ENCODE measurements at places on chromosomes 6 and 20. TPM values are rescaled to one million over a fixed set of nuclear protein-coding genes. Genes with fewer than 3 reads are reported as not detected.

DNA sequence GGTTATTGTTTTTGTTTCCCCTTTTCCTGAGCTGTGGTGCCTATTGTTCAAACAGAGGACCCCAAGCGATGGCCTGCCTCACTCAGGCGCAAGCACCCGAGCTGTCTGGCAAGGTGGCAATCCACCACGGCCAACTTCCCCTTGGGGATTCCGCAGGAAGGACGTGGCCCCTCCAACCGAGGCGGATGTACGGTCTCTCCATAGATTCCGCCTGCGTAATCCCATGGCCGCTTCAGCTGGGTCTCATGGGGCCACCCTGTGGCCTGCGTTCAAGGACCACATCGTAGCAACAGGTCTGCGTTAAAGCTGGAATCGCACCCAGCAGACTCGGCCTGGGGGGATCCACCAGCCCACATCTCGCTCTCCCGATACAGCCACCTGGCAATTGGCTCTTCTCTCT is 79.9 kb downstream of the CEBPB start:
- no peak for DNase-seq

RIPOR3 gene
- polyA plus RNA-seq, result 1.3 TPM

- no peak for DNase-seq
Measured at GRCh38 chr6:163412801-163413344, 1.6 kb upstream of the QKI start.

- DNase-seq, result no peak
Measured at GRCh38 chr20:16203096-16203495, 370.2 kb downstream of the KIF16B start.

DNA sequence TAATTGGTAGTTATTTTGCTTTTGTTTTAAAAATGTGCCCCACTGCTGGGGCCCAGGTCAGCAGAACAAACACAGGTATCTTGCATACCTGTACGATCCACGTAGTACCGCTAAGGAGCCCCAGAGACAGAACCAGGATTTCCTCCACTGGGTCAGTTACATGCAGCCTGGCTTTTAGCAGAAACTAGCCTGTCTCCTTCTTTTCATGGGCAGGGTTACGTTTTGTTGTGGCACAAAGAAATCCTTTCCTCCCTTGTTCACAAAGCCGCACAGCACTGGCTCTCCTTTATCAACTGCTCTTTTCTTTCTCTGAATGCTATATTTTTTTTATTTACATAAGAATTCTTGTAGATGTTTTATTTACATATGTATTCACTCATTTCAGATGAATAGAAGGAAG is 190.3 kb upstream of the POU3F2 start:
- DNase-seq, result no peak

MAS1 gene
- not detected for polyA plus RNA-seq

DNA sequence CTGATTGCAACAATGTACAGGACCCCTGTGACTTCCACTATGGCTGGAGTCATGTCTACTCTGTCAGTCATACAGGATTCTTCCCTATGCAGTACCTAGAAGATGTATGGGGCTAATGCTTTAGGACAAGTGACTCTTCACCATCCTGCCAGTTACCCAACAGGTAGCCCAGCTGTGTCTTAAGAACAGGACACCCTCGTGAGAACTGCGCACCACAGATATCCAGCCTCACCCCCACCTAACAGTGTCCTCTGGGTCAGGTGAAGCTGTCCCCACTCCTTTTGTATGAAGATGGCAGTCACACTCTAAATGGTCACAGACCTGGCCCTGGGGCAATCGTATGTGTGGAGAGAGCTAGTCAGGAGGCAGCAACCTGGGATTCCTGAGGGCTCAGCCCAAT is 191.6 kb downstream of the C6orf118 start:
- no peak for DNase-seq

DNA sequence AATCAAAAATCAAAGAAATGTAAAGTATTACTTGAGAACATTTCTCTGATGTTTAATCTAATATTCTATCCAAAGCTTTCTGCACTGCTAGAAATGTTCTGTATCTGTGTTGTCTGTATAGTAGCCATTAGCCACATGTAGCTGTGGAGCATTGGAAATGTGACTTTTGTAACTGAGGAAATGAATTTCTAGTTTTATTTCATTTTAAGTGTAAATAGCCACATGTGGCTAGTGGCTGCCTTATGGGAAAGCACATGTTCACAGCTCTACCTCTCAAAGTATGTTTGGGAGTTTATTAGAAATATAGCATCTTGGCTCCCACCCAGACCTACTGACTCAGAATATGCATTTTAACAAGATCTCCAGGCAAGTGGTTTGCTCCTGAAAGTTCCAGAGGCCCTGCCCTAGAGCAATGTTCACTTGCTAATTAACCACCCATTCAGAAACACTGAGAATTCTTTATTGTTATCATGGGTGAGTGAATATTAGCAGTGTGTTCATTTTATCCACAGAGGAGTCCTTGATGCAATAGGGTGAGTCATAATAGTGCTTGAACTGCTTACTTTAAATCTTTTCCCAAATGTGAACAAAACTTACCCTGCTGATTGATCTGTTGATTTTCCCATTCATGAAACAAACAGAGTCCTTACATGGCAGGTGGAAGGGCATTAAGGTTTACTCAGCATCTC is 282.7 kb downstream of the PLCB1 start:
- no peak for DNase-seq

- no peak for DNase-seq
Measured at GRCh38 chr6:169885131-169885530, 133.7 kb downstream of the ERMARD start.

DNA sequence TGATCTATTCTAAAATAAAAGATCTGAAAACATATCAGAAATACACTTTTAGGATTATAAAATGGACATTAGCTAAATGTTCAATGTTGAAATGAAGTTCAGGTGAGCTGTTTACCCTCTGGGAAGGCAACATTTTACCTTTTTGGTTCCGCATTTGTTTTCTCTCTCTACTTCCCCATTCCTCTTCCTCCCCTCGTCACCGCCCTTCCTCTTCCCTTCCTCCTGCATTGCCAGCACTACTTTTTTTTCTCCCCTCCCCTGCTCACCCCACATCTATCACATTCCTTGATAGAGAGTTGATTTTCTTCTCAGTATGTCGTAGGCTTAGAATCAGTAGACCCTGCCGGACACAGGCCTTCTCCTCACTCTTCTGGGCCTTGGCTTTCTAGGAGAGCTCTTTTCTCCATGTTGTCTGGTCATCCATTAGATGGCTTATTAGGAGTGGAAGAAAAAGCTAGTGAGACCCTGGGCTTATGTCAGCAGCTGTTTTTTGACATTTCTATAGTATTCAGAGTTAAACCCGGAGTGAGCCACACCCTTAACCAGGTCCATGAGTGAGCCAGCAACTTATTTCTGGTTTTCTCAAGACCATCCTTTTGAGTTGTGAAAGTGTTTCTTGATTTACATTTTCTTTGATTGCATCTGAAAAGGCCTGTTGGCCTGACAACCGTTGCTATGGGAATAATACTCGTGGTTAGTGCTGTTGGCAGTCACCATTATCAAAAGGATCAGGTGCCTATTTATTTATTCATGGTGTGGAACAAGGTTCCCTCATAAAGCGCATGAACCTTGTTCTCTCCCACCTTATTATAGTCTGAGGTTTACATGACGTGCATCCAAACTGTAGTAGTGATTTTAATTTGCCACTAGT is 90.9 kb downstream of the DTD1 start:
- DNase-seq, result no peak

DACT2 gene
- polyA plus RNA-seq, result not detected

ARG1 gene
- not detected for polyA plus RNA-seq

DNA sequence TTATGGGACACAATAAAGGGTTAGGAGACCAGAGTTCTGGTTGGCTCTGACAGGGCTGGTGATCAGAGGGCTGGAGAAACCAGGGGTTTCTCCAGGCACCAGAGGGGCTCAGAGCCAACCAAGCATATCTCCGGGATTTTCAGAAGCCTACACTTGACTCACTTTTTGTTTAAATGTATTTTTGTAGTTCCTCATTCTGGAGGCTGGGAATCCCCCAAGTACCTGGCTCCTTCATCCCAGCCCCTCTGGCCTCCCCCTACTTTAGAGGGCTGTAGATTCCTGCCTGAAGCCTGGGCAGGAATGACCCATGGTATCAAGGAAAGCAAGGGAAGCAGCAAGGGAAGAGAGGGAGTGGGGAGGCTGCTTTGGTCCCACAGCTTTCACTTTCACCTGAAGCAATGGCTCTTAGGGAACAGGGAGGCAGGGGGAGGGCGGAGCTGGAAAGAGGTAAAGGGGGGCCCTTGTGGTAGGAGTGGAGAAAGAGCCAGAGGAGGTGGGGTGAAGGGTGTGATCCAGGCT is 973 bp downstream of the CD40 start:
- DNase-seq, result no peak

- DNase-seq, result no peak
Measured at GRCh38 chr6:3194535-3195419, 32.7 kb downstream of the TUBB2B start.

- no peak for DNase-seq
Measured at GRCh38 chr6:118511930-118512715, 36.0 kb upstream of the PLN start.

GRCh38 chr6:111721753-111722154 is 116.1 kb upstream of the TRAF3IP2 start:
- peak; percentile 25 for DNase-seq

CTAGE9 gene
- not detected for polyA plus RNA-seq

DNA sequence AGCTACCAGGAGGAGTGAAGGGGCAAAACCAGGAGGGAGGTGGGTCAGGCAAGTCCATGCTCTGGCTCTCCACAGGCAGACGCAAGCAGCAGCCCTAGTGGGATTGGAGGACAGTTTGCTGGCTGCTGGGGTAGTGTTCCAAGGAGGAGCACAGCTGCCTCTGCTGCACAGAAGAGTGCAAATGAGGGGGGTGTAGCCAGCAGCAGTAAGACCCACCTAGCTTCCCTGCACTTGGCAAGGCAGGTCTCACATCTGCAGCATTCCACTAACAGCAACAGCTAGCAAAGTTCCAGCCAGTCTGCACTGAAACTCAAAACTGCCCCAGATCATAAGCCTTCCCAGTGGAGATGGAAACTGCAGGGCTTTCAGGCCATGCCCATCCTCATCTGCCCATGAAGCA is 405.0 kb downstream of the UTRN start:
- no peak for DNase-seq

DNA sequence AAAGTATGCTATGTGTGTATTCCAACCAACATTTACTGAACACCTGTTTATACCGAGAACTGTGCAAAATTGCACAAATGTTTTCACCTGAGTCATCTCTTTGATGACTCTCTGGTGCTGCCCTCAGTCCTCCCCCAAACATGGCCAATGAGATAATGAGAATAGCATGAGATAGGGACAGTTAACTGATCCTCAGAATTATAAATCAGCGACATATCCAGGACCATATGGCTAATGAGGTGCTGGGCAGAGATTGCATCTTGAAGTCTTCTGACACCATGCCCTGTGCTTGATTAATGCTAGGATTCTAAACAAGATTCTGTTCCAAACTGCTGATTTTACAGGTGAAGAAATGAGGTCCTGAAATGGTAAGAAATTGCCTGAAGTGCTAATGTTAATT is 13.0 kb downstream of the CLVS2 start:
- no peak for DNase-seq

- DNase-seq, result no peak
Measured at GRCh38 chr6:129635396-129636130, 74.4 kb downstream of the ARHGAP18 start.

EPHA7 gene
- polyA plus RNA-seq, result not detected

DNA sequence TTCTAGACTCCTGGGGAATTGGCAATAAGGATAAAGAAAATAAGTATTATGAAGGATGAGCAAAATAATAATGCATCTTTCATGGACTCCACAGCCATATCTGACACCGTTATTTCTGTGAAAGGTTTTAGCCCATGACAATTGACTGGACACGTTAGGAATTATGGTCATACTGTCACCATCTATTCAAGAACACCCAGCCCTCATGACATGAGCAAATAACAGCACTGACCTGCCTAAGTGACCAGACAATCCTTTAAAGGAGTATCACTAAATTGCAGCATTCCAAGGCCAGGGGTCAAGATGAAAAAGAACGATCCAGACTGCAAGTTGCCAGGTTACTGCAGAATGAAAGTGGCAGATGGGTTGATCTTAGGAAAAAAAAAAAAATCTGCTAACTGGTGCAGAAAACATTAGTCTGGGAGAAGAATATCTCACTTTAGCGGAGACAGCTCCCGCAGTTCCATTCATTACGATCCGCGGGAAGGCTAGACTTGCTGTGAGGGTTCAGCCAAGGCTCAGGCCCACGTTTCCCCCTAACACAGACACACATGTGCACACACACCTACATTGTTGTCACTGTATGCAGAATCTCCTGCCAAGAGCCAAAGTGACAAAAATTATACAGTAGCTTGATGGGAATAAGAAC is 237.7 kb upstream of the AGPAT4 start:
- no peak for DNase-seq

- DNase-seq, result no peak
Measured at GRCh38 chr20:6612606-6612923, 154.9 kb upstream of the BMP2 start.

- DNase-seq, result no peak
Measured at GRCh38 chr6:6131492-6132109, 124.9 kb upstream of the NRN1 start.

GRCh38 chr20:34515484-34516246 is 557 bp upstream of the DYNLRB1 start:
- peak; percentile 79 for DNase-seq

GNAS-AS1 gene
- not detected for polyA plus RNA-seq

THBD gene
- not detected for polyA plus RNA-seq

GRCh38 chr6:123808556-123808955 is 4.9 kb downstream of the NKAIN2 start:
- no peak for DNase-seq

GRCh38 chr6:139764498-139764986 is 390.1 kb upstream of the CITED2 start:
- DNase-seq, result no peak

DNA sequence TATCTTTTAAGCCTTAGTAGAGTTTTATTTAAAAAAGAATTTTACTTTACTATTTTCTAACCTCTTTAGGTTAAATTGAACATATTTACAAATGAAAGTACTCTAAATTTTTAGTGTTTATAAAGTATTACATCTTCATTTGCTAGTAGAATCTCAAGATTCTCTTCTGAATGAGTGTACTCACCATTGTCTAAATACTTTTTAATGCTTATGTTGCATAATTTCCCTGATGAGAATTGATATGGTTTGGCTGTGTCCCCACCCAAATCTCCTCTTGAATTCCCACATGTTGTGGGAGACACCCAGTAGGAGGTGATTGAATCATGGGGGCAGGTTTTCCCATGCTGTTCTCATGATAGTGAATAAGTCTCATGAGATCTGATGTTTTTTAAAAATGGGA is 53.6 kb downstream of the VIP start:
- DNase-seq, result no peak

TNNC2 gene
- polyA plus RNA-seq, result not detected

- DNase-seq, result no peak
Measured at GRCh38 chr20:7866285-7866684, 74.0 kb downstream of the HAO1 start.

DNA sequence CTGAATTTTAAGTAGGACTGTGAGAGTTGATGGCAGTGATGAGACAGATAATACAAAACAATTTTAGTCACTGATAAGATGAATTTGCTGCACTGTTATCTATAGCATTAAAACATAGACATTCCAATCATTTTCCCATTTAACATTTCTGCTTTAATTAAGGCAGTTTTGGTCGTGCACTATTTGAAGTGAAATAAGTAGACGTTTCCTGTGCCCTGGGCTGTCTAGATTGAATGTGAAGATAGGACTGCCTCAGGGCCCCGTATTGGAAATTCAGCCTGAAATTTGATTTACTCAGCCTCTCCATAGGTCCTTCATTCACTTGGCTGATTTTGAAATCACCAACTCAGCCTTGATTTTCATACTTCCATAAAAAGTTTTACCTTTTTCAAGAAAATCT is 48.3 kb downstream of the ARID1B start:
- DNase-seq, result no peak

All from naive thymus-derived CD4-positive, alpha-beta T cell (primary cell).